ENCODE measurements at places on chromosomes 3 and 15. TPM values are rescaled to one million over a fixed set of nuclear protein-coding genes. Genes with fewer than 3 reads are reported as not detected.

RARB gene
- 1.9 TPM for total RNA-seq

ARL14 gene
- total RNA-seq = not detected

DNA sequence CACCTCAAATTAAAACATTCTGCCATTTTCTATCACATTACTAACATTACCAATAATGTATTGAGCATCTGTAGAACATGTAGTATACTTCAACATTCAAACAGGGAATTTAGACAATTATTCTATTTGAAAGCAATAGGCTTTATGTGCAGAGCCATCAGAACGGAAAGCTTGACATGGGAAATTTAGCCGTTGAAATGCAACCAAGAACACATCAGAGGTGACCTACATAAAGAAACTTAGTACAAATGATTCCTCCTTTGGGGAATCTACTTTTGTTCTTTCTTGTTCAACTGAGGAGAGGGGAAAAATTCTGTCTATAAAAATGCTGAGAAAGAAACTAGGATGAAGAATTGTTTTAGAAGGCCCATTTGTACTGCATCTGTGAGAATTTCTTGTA lies 38.6 kb upstream of the RBMS3 start:
- no peaks in the 10 kb centered on the region for H3K36me3 ChIP-seq
- peaks cover 22% of the 10 kb centered on the region for H3K4me1 ChIP-seq
- H3K27ac ChIP-seq = no peak overlapping the region
- H3K27me3 ChIP-seq = no peaks in the 10 kb centered on the region
- H3K4me3 ChIP-seq = no peak overlapping the region
- DNase-seq = no peak

GRCh38 chr3:187935623-187936156 lies 190.4 kb upstream of the BCL6 start:
- H3K4me1 ChIP-seq = peaks cover 11% of the 10 kb centered on the region
- peak overlapping the region; percentile 78 for H3K27ac ChIP-seq
- no peaks in the 10 kb centered on the region for H3K27me3 ChIP-seq
- no peak overlapping the region for H3K4me3 ChIP-seq

Measured in neural crest cell (in vitro differentiated cells).